Tibial nerve (tissue), 4 donors: ENCODE measurements at places on chromosomes 12 and 14. TPM values are rescaled to one million over a fixed set of nuclear protein-coding genes. Genes with fewer than 3 reads are reported as not detected.

Gene GPR65
- total RNA-seq, result 1.3 TPM

Gene SIRT4
- 5.7 TPM for total RNA-seq

Gene FAM161B
- total RNA-seq, result 9.6 TPM

Gene SLC10A1
- total RNA-seq, result not detected

Gene CACNA1C
- total RNA-seq, result 5.2 TPM

Gene SLC24A4
- 15.1 TPM for total RNA-seq

Gene MANSC4
- 1.5 TPM for total RNA-seq

Gene ARHGEF40
- 72.5 TPM for total RNA-seq

Gene SMIM41
- 50.6 TPM for total RNA-seq

Gene GRIN2B
- 1.7 TPM for total RNA-seq

Gene VSX2
- not detected for total RNA-seq

Gene SALL2
- total RNA-seq, result 8.5 TPM

Gene BORCS5
- 14.2 TPM for total RNA-seq

Gene KCNJ8
- total RNA-seq, result 7.4 TPM

Gene LRP1-AS
- not detected for total RNA-seq

Gene RAB35
- total RNA-seq, result 23.8 TPM

Gene PLEKHG7
- total RNA-seq, result 2.8 TPM

Gene STYK1
- total RNA-seq, result not detected

Gene NR1H4
- not detected for total RNA-seq

Gene ADAMTS20
- total RNA-seq, result not detected

Gene TMTC1
- total RNA-seq, result 159 TPM

Gene NPFF
- not detected for total RNA-seq

Gene SETD3
- total RNA-seq, result 118 TPM

Gene TM7SF3
- 122 TPM for total RNA-seq

Gene MDM2
- 99.6 TPM for total RNA-seq

Gene ADSS1
- 11.4 TPM for total RNA-seq

Gene HCAR3
- total RNA-seq, result not detected

Gene HOXC10
- total RNA-seq, result 1.7 TPM

Gene SELPLG
- 7.5 TPM for total RNA-seq

Gene POTEM
- total RNA-seq, result not detected

Gene CYP27B1
- total RNA-seq, result not detected

Gene SPTB
- 12.6 TPM for total RNA-seq

Gene C1S
- total RNA-seq, result 545 TPM

Gene C12orf50
- not detected for total RNA-seq

Gene SERPINA12
- total RNA-seq, result not detected

Gene SERPINA9
- not detected for total RNA-seq

Gene RARG
- total RNA-seq, result 31.8 TPM

Gene PSEN1
- 77.6 TPM for total RNA-seq

Gene DNAH10
- total RNA-seq, result not detected

Gene RNU7-1
- total RNA-seq, result not detected
